ENCODE measurements at places on chromosomes 5 and 9.

GRCh38 chr9:78064075-78064474 is 32.5 kb upstream of the GNAQ start:
- DNase-seq: no peak

- no peak for DNase-seq
Observed at GRCh38 chr5:180391276-180391675, 38.1 kb upstream of the GFPT2 start.

GRCh38 chr5:97628807-97629206 is 445.8 kb upstream of the RIOK2 start:
- DNase-seq: peak; percentile 8

DNA sequence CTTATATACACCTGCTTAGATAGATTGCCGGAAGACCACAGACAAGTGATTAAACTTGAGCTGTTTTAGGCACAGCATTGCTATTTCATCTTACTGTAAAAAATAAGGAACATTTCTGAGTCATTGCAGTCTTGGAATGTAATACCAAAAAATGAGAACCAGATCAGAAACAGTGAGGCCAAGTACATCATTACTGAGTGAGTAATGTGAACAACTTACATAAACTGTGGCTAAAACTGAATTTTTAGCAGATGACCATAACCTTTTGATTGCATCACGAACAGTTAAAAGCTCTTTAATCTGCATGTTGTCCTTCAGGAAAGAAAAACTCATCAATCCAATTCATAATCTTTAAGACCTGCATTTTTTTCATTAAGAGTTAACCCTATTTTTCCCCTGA is 157.1 kb upstream of the FGF10 start:
- DNase-seq: peak; percentile 99

DNA sequence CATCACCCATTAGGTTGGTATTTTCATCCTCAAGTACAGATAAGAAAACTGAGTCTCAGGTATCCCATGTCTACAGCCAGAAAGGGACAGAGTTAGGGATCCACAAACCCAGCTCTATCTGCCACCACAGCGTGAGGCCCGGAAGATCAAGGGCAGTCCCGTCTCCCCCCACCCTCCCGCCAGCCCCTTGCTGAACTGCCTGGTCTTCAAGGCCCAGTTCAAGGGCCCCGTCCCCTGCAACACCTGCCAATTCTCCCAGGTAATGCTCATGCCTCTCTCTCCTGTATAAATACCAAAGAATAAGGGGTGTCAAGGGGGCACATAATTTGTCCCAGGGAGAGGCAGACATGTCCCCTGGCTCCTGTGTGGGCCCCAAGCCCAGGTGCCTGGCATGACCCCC is 50.7 kb downstream of the AK8 start:
- DNase-seq: no peak

DNA sequence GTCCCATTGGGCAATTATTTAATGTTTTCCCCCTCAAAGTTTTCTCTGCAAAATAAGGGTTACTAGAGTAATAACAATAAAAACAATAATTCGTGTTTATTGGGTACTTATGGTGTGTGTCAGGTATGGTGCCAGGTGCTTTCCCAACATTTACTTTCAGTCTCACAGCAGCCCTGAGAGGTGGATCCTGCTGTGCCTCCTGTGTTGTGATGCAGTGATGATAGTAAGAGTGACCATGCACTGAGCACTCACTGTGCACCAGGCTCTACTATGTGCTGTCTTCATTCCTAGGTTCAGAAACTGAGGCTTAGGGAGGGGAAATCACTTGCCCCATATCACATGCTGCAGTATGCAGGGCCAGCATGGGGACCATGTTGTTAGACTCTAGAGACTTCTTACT is 15.5 kb downstream of the OTULINL start:
- no peak for DNase-seq

GRCh38 chr5:52822437-52822836 is 34.7 kb downstream of the ITGA1 start:
- peak; percentile 59 for DNase-seq

DNA sequence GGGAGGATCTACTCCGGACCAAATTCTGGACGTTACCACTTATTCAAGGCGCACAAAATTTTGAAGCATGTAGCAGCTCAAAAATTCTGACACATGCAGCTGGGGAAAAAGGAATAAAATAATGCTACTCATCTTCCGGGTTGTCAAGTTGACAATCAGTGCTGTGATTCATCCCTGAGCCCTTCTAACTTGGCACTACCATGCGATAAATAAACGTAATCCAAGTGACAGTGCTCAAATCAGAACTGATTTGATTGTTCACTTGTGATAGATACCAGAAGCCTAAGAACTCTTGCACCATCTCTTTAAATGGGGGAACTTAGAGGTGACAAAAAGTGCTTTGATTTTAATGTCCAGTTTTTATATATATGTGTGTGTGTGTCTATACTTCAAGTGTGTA is 230.2 kb upstream of the TLE4 start:
- DNase-seq: no peak
